Astrocyte (in vitro differentiated cells and primary cell): ENCODE measurements at places on chromosomes 6 and 20. TPM values are rescaled to one million over a fixed set of nuclear protein-coding genes. Genes with fewer than 3 reads are reported as not detected.

DNA sequence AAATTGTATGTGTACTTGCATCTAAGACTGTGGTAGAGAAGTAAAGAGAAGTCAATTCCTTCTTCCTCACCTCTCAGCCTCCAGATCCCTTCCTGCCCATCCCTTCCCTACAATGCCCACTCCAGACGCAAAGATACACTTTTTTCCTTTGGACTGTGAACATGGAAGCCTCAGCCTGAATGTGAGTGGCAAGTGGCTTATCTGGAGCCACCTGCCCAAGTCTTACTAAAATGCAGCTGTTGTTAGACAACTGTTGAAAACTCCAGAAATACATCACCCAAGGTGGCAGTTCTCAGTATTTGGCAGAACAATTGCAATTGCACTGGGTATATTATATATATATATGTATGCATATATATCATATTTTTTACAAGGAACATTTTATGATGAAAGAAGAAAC lies 7.5 kb downstream of the VGLL2 start:
- DNase-seq, result no peak
- no peaks in the 10 kb centered on the region for H3K4me1 ChIP-seq
- H3K36me3 ChIP-seq, result no peaks in the 10 kb centered on the region
- H3K27me3 ChIP-seq, result peaks cover 81% of the 10 kb centered on the region
- no peak overlapping the region for H3K27ac ChIP-seq
- H3K4me3 ChIP-seq, result no peak overlapping the region

- peaks cover 7% of the 10 kb centered on the region for H3K27me3 ChIP-seq
- no peaks in the 10 kb centered on the region for H3K36me3 ChIP-seq
- no peak overlapping the region for H3K27ac ChIP-seq
- DNase-seq, result peak; percentile 38
- H3K4me3 ChIP-seq, result peak overlapping the region; percentile 48
- H3K4me1 ChIP-seq, result peaks cover 6% of the 10 kb centered on the region
These were observed 674 bp downstream of the NRSN1 start for GRCh38 chr6:24126586-24127192.

The GLP1R gene
- total RNA-seq, result not detected in 2 replicates

The IL17F gene
- total RNA-seq, result not detected in 2 replicates
